CD4-positive, CD25-positive, alpha-beta regulatory T cell (primary cell): ENCODE measurements at places on chromosomes 2 and 18. TPM values are rescaled to one million over a fixed set of nuclear protein-coding genes. Genes with fewer than 3 reads are reported as not detected.

Gene TMEFF2
- not detected for polyA plus RNA-seq

Gene CRYBA2
- polyA plus RNA-seq, result not detected

DNA sequence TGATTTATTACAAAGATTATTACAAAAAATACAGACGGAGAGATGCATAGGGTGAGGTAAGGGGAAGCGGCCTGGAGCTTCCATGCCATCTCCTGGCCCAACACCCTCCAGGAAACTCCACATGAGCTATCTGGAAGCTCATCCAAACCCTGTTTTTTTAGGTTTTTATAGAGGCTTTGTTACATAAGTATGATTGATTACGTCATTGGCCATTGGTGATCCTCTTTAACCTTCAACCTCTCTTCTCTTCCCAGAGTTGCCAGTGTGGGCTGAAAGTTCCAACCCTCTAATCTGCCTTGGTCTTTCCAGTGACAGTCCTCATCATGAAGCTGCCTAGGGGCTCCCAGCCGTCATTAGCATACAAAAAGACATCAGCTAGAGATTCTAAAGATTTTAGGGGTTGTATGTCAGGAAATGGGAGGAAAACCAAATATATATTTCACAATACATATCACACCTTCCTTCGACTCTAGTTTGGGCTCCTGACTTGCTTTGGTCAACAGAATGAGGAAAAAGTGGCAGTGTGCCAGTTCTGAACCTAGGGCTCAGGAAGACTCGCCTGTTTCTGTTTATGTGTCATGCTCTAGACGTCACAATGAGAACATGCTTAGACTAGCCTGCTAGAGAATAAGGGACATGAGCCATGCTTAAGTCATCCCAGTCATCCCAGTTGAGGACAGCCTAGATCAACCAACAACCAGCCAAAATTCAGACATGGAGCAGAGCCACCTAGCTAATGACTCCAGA, 54.1 kb downstream of the ETAA1 start:
- no peak for DNase-seq
- H3K27ac ChIP-seq, result no peak overlapping the region
- H3K36me3 ChIP-seq, result no peaks in the 10 kb centered on the region
- H3K27me3 ChIP-seq, result no peaks in the 10 kb centered on the region
- H3K4me1 ChIP-seq, result no peaks in the 10 kb centered on the region

Gene MYO7B
- 0.12 TPM for polyA plus RNA-seq

DNA sequence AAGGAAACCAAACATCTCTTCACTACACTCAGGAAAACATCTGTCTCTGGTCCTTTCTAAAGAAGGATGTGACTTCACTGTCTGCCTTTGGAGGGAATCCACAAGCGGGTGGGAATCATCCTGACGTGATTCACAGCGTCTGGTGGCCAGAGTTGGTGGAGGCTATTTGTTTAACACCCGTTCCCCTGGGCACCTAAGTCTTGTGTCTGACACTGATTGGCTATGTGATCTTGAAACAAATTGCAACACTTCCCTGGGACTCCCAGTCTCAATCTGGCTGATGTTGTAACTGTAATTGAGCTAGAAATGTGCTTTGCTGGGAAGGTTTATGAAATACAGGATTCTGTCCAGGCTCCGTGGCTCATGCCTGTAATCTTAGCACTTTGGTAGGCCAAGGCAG, 28.8 kb upstream of the SIX3 start:
- no peaks in the 10 kb centered on the region for H3K27me3 ChIP-seq
- H3K4me1 ChIP-seq, result no peaks in the 10 kb centered on the region
- no peak overlapping the region for H3K27ac ChIP-seq
- no peak overlapping the region for H3K4me3 ChIP-seq
- H3K36me3 ChIP-seq, result no peaks in the 10 kb centered on the region

Gene DLX2
- not detected for polyA plus RNA-seq

Gene TRMT61B
- 23.6 TPM for polyA plus RNA-seq
